ENCODE measurements at places on chromosomes 2 and 18. TPM values are rescaled to one million over a fixed set of nuclear protein-coding genes. Genes with fewer than 3 reads are reported as not detected.
A peak's percentile ranks its signal among the peaks of the same experiment; 100 is the strongest.

DNA sequence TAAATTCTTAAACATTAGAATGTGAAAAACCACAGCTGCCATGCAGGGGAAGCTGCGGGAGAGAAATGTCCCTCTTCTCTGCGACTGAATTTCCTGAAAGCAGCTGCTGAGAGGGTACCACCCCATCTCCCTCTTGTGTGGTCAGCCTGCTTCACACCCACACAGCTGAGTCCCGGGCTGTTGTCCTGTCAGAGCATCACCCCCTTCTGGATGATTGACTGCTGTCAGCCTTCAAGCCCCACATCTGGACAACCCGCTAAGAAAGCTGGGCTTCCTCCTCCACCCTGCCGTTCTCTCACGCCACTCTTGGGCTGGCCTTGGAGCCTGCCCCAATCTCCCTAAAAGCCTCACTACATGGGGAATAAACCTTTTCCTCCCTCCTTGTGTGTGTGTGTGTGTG, 26.0 kb downstream of the SH3YL1 start:
- DNase-seq, result no peak

DNA sequence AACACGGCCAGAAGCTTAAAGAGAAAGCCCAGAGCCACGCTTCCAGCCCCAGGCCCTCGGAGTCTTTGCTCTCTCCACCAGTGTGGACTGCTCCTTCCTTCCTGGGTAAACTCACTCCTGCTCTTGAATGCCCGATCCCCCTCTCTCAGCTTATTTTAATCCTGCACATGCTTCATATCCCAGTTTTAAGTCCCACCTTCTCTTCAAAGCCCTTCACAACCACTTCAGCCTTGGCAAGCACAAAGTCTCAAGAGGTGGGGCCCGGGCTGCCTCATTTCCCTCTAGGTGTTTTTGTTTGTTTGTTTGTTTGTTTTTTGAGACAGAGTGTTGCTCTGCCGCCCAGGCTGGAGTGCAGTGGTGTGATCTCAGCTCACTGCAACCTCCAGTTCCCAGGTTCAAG, 21.6 kb upstream of the CREG2 start:
- no peak for DNase-seq

DNA sequence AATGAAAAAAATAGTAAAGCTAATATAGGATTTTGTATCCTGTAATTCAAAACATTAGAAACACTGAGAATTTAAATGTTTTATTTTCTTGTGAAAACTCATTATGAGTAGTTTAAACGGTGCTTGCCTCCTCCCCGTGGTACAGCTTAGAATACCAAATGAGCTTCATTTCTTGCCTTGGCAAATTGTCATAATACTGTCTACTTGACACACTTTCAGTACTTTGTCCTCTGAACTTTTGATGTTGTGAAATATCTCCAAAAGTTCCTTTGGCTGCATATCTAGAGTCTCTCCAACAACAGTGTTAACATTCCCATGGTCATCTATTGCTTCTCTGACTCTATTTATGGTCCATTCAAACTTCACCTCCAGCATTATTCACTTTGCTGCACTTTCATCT, 61.9 kb upstream of the EPB41L5 start:
- no peak for DNase-seq

- no peak for DNase-seq
Measured at GRCh38 chr2:25585189-25585588, 88.2 kb downstream of the DTNB start.

DNA sequence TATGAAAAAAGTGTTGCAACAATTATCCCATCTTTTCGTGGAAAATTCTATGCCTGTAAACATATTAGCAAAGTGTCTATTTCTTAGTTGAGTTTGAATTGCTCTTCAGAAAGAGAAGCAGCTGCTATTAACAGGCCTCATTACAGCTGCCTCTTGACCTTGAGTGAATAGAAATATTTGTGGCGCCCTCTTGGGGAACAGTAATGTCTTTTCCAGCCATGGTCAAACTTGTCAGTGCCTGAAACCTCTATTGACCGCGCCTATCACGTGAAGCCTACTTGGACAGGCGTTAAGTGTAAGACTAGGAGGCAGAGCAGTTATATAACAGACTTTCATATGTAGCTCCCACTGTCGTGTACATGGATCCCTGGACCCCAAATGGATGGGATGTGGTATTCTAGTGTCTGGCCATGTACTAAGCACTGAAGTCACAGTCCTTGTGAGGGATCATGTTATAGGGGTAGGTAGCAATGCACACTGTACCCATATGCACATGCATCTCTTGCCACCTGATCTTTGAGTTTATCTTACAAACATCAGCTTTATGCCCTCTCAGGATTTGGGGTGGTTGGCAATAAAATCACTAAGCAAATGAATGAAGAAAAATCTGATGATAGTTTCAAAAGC, 245.0 kb downstream of the PTGR3 start:
- peak; percentile 50 for DNase-seq

GRCh38 chr2:128446874-128447537, 128.3 kb upstream of the HS6ST1 start:
- DNase-seq, result no peak

- DNase-seq, result no peak
Measured at GRCh38 chr2:44934983-44935728, 6.3 kb upstream of the SIX3 start.

GRCh38 chr2:73020657-73021370, 50.7 kb downstream of the SFXN5 start:
- DNase-seq, result peak; percentile 30

GPR45 gene
- not detected for total RNA-seq

GTF3C2 gene
- 67.8 TPM for total RNA-seq

HOXD13 gene
- total RNA-seq, result 4.2 TPM

All from A172 (cell line).